Hepatocyte (in vitro differentiated cells): ENCODE measurements at places on chromosomes 7 and 10.

GRCh38 chr7:26655781-26656180 lies 208.6 kb downstream of the SKAP2 start:
- no peak for DNase-seq

- no peak for DNase-seq
Measured at GRCh38 chr10:124546055-124546369, 84.4 kb downstream of the LHPP start.

DNA sequence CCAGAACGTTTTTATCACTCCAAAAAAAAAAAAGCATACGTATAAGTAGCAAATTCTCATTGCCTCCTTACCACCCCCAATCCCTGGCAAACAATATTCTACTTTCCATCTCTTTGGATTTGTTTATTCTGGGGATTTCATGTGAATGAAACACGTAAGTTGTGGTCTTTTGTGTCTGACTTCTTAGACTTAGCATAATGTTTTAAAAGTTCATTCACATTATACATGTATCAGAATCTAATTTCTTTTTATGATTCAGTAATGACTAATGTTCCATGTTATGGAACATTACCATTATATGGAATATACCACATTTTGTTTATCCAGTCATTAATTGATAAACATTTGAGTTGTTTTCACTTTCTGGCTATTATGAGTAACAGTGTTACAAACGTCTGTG lies 12.5 kb upstream of the KLHL7 start:
- DNase-seq = no peak

DNA sequence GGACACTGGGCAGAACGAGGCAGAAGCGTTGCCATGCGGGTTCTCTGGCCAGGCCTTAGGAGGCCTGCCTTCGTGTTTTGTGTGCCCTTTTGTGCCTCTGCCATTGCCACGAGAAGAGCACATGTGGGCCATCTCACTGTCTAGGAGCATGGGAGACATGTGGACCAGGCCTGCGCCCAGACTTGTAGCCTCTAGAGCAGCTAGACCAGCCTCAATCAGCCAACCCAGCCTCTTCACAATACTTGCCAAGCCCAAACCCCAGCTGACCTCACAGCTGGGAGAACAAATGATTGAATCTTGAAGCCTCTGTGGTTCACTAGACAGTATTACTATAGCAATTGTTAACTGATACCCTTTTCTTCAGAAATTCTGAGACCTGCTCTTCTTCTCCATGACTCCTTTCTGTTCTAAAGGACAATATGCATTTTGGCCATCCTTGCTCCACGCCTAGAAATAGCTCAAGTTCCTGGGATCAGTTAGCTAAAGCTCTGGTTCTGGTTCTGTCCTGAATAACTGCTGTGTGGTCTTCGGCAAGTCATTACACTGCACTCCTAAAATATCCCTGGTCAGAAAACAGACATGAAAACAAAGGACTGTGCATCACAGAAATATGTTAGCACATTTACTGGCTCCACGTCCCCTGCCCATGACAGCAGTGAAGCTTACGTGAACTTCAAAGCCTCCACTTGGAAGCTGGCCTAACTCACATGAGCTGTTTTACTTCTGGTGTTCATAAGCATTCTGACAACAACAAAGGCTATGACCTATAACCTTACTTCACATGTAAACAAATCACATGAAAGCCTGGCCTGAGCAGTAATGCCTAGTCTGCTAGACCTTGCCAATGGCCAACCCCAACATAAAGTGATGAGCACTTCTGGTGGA lies 72.3 kb upstream of the MKRN1 start:
- no peak for DNase-seq

GRCh38 chr7:87926581-87927461 lies 7.2 kb upstream of the ADAM22 start:
- peak; percentile 71 for DNase-seq

- DNase-seq = no peak
Measured at GRCh38 chr10:113323985-113324384, 228.9 kb upstream of the HABP2 start.

GRCh38 chr10:4820804-4821401 lies 5.1 kb upstream of the AKR1E2 start:
- no peak for DNase-seq

DNA sequence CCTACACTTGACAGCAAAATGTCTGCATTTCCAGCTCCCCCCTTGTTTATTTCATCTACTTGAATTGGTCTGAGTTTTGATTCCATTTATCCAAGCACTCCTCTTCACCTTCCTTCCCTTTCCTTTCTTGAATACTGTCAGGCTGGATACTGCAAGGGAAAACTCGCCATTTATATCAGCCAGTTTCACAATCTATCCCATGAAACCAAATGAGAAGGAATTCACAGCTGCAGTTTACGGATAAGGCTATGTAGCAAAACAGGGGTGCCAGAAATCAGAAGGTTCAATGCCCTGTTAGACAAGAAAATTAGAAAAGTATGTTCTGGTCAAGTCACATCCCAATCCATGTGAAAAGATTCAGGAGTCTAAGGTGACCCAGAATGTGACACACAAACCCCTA lies 28.1 kb downstream of the CCDC6 start:
- DNase-seq = no peak

GRCh38 chr7:2224491-2224928 lies 8.2 kb downstream of the MAD1L1 start:
- DNase-seq = no peak

- no peak for DNase-seq
Measured at GRCh38 chr10:99527526-99528493, 4.9 kb upstream of the NKX2-3 start.

- no peak for DNase-seq
Measured at GRCh38 chr10:46517541-46517940, 38.9 kb downstream of the GPRIN2 start.

GRCh38 chr10:76403912-76404311 lies 972.5 kb downstream of the LRMDA start:
- no peak for DNase-seq

GRCh38 chr7:21617916-21618390 lies 75.1 kb downstream of the DNAH11 start:
- DNase-seq = peak; percentile 81

DNA sequence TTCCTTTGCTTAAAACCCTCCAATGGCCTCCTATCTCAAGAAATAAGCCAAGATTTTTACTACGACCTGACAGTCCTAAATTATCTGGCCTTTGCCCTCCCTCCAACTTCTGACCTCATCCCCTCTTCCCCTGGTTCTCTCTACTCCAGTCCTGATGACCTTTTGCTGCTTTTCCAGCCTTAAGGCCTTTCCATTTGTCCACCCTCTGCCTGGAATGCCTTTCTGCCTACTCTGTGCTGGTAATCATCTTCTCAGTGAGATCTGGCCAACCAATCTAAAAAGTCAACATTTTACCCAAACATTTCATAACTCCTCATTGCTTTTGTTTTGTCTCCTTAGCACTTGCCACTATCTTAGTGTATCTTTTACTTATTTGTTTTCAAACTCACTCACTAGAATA lies 75.7 kb downstream of the VPS41 start:
- no peak for DNase-seq

DNA sequence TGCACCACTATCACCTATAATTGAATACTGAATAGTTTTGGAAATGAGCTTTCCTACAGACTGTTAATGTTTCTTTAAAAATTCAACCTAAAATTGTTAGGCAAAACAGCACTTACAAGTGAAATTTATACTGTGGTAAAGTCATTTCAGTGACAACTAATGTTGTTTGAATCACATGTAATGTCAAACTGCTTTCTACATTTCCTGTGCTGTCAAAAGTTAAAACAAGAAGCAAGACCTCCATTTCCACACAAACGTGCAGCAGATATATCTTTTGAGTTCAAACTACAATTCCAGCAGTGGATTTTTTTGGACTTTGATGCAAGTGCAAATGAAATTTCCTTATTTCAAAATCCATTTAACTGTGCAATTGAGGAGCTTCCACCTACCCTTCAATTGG lies 199.8 kb downstream of the RNLS start:
- DNase-seq = no peak

DNA sequence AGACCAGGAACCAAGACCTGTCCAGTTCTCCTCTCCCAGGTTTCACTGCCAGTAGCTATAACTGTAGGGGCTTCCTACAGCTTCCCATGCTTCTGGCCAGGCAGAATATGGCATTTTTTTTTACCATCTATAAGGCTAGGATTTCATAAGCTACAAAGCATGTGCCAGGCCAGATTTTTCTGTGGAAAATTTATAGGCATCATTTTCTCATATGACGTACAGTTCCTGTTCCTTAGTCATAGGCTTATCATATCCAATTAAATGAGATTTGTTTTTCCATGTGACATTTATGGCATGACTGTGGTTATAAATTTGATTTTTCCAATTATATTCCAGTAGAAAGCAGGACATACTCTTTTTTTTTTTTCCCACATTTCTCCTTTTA lies 208.6 kb upstream of the NPY start:
- no peak for DNase-seq

DNA sequence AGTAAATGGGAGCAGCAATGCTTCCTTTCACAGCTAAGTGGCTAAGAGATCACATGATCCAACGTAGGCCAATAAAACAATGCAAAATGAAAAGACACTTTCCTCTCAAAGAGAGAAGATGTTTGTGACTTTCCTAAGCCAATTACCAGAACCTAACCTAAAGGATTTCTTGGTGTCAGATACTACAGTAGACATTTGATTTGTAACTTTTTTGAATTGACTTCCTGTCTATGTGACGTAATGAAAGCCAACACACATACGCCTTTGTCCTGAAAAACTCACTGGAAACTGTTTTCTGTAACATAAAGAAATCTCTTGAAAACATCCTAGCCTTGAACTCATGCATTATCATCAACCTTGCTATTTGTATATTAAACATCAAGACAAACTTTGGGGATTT lies 417.1 kb downstream of the GPAM start:
- no peak for DNase-seq

DNA sequence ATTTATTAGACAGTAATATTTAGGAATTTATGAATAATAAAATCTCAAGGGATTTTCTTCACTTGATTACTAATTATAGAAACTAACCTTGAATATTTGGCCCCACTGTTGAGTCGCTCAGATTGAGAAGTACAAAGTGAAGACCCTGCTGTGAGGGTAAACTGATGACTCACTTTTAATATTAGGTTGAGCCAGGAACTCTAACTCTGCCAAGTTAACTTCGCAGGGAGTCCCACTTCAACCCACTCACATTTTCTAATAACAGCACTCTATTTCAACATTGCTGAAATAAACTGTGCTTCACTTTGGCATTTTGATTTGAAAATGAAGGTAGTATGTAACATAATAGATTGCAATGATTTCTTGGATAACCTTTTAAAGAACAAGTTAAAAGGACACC lies 200.7 kb downstream of the POLR1F start:
- no peak for DNase-seq

DNA sequence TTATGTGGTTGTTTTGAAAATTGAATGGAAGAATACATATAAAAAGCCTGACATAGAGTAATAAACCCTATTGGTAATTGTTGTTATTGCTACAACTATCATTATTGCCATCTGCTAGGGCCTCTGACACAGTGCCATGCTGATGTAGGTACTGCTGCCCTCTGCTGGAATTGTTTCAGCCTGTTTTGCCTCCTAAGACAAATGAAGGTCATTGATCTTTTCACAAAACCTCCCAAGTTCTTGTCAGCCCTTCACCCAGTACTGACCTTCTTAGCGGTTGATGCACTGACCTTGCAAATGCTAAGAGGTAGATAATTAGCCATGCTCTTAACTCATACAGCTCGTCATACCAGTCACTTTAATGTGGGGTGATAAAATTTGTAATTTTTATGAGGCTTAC lies 975.2 kb downstream of the SORCS1 start:
- peak; percentile 64 for DNase-seq

- DNase-seq = peak; percentile 88
Measured at GRCh38 chr7:140924019-140924820, 509 bp downstream of the BRAF start.
